Stimulated activated CD8-positive, alpha-beta memory T cell treated with anti-CD3 and anti-CD28 coated beads, Interleukin-12 subunit alpha, Interleukin-12 subunit beta, amount 100 ng/mL, for 4 hours (primary cell): ENCODE measurements at places on chromosomes 4 and X.

DNA sequence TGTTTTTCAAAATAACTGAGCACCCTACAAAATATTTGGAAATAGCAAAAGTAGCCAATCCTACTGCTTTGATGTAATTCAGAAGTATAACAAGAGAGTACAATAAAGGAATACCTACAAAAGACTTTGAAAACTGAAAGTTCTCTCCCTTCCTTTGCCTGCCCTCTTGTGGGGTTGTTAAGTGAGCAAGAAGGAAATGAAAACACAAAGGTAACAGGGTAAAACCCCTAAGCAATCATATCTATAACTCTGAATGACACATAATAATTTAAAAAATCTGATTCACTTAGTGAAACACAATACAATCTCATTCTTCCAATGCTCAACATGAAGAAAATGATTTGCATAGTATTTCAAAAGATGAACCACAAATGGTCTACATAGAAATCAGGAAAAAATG lies 98.2 kb downstream of the FRYL start:
- no peak for DNase-seq

DNA sequence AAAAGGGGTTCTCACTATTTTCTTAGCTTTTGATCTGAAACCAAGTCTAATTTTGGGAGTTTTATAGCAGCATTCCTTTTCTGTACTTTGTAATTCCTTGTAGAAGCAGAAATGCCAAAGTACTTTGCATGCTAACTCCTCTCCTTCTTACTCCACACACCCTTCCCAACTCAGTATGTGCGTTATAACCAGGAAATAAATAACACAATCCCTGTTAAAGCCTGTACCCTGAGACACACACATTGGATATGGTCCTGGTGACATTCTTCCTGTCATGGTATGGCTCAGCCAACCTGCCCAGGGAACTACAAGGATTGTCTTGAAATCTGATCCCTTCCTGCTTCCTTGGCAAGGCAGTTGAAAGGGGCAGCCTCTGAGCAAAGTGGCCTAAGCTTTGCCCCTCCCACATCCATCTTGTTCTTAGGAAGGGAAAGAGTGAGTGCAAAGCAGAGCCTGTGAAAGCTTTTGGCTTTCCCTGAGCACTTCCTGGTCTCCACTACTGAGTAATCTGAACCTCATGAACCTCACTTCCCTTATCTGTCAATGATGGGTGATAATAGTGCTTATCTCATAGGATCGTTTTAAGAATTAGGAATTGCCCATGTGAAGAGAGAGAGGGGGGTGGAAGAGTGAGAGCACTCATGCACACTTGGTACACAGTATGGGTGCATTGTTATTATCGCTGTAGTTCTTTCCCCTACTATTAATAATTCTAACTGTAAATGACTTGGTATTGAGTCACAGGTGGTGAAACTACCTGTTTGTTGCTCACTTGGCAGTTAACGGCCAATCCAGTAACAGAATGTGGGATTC lies 109.3 kb downstream of the AFF2 start:
- no peak for DNase-seq

DNA sequence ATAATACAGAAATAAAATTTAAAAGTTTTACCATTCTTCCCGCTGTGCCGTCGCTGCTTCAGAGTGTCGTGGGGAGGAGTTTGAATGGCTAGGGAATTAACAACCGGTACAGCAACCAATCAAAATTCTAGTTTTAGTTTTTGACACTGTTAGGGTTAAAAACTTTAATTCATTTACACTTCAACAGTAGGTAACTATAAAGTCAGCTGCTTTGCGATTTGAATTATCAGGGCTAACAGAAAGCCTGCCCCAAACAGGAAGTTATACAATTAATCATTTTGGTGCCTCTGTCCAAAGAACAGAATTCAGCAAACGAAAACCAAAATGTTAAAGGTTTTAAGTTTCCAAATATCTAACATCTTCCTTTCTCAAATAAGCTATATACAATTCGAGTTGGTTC lies 2.3 kb downstream of the HNRNPD start:
- DNase-seq = no peak

DNA sequence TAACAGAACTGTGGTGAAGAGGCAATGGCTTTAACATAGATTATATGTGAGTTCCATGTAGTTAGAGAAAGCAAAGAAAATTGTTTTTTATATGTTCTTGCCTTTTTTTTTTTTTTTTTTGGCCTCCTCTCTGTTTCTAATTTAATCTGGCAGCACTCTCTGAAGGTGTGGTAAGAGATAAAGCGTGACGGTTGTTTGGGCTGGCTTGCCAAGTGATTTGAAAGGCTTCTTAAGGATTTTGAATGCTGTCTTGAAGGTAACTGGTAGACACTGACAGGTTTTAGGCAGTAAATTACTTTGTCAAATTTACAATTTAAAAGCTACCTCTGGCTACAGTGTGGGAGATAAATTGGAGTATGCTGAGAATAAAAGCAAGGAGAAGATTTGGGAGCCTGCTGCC lies 269.3 kb upstream of the HS3ST1 start:
- no peak for DNase-seq

GRCh38 chr4:48509543-48509942 lies 19.5 kb downstream of the ZAR1 start:
- no peak for DNase-seq

DNA sequence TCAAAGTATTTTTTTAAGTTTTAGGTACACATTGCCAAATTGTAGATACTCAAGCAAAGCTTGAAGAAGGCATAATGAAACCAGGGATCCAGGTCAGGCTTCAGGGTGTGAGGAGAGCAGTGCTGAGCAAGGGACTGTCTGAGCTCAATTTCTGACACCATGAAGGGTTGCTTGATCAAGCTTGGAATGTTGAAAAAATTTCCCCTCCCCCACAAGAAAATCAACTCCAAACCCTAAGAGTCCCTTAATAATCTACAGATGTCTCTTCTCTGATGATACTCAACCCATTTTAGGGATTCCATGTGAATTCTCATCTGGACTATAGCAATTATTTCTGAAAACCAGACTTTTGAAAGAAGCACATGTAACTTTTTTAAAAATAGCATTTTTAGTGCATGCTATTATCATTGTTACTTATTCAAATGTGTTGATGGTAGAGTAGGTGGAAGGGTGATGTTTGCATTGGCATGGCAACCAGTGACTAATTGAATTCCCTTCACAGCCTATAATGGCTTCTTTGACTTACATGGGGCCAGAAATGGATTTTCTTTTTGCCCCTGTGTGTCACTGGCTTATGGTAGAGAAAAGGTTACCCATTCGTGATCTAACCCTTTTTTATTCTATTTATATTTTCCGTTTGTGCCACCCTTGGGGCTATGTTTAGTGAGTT lies 252.0 kb downstream of the FBXW7 start:
- no peak for DNase-seq

DNA sequence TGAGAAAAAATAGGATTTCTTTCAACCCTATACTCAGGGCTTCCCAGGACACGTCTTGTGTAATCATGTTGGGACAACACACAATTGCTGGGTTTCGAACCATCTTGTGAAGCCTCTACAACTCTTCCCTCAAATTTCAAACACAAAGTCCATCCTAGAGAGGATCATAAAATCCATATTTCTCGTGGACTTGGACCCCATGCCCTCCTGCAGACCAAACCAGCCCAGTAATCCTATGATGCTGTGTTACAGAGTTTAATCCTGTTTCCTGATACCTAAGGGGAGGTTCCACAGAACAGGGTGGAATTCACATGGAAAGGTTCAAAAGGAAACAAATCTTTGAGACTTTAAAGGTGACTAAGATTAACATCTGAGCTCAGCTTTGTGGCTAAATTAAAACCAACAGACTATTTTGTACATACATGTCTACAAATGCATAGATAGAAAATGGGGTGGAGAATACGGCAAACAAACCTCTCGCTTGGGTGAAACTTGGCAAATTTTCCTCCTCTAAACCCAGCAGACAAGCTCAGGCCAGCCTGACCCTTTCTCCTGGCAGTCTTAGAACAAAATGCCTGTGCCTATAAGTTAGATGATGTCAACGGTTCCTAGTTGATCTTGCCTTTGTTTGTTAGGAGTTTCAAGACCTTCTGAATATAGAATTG lies 38.1 kb downstream of the EGFL6 start:
- no peak for DNase-seq

GRCh38 chr4:167955006-167955405 lies 137.3 kb upstream of the ANXA10 start:
- DNase-seq = no peak

- DNase-seq = no peak
These were observed 149.4 kb downstream of the PDGFRA start for GRCh38 chr4:54378461-54378860.

DNA sequence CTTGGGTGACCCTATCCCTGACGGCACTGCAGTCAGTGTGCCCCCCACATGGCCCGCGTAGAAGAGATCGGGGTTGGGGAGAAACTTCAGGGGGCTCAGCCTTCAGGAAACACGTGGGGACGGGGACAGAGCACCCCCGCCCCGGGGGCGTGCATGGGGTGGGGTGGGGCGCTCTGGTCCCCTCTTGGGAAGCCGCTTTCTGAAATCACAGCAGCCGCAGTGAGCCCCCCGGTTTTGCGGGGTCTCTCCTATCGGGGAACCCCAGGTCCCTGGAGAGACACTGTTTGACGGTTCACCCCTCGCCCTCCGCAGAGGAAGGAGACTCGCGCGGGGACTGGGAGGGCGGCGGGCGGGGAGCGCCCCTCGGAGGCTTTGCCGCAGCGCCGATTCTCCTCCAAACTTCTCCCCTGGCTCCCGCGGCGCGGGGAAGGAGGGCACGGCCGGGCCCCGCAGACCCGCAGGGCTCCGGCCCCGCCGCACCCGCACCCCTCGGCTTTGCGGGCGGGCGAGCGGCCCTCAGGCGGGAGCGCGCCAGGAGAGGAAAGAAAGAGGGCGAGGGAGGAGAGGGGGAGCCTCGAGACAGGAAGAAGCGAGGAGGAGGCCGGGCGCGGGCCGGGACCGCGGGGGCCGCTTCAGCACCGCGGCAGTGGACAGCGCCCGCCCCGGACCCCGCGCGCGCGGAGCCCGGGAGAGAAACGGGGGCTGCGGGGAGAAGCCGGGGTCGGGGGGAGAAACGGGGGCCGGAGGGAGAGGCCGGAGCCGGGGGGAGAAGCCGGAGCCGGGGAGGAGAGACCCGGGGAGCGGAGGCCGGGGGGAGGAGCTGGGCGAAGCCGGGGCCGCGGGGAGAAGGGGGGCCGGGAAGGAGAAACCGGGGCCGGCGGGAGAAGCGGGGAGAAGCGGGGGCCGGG lies 612 bp downstream of the CPLX1 start:
- DNase-seq = no peak

- no peak for DNase-seq
These were observed 15.3 kb upstream of the TASL start for GRCh38 chrX:30592831-30593230.

- no peak for DNase-seq
These were observed 37.5 kb downstream of the PIGG start for GRCh38 chr4:536351-536972.

DNA sequence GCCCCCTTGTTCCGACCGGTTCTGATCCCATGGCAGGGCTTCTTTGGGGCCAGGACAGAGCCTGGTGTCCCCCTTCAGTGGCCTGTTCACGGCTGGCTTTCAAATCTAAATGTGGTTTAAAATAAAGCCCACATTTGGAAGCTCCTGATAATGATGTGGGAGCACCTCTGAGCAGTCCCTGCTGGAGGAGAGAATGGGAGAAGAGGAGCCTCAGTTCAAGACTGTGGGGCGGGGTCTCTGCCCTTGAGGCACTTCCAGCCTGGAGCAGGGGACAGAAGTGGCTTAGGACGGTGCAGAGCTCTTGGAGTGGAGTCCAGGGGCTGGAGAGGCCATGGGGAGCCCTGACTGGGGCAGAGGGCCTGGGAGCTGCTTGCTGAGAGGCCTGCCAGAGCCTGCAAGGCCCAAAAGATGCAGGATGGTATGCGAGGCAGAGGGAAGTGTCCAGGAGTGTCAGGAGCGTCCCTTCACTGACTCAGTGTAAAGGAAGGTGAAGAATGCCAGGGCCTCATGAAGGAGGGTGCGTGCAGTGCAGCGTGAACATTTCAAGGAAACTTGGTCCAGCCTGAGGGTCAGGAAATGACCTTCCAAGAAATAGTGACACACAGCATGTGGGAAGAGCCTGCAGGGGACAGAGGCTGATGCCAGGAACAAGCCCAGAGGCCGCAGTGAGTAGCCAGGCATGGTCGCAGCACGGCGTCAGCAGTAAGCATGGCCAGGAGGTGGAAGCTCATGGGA lies 21.1 kb upstream of the TADA2B start:
- no peak for DNase-seq

- DNase-seq = no peak
These were observed 515.3 kb upstream of the ARX start for GRCh38 chrX:25531096-25531495.

GRCh38 chr4:98652996-98653395 lies 5.4 kb downstream of the TSPAN5 start:
- no peak for DNase-seq

DNA sequence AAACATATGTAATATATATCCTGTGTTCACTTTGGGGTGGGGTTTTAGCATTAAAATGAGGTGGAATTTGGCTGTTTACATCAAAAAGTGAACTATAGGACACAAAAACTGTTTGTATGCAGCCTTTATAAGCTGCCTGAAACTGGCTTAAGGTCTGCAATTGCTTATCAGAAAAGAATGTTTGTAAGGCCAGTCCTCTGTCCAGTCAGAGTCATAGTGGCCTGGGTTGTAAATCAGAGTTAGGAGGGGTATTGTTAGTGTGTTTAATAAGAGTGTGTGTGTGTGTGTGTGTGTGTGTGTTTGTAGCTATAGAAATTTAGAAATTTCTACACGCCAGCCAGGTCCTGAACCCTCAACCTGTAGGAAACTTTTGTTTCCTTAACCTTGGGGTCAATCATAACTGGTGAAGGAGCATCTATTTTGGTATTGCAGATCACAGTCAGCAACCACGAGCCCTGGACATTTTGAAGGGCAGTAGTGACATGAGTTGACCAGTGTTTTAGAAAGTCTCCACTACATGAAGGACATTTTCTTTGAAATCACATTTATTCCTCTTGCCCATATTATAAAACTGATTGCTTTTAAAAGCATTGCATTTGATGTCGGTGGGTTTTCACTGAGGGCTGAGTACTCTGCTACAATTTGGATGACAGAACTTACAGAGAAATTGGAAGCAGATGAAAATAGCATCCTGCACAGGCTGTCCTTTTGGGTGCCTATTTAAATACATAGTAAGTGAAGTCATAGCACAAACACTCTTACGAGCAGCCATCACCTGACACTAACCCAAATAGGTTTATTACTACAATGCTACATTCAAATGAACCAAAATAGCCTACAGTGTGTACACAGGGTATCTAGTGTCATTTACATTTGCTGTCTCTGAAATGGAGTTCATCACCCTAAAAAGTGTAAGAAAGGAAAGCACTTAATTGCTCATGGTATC lies 11.2 kb upstream of the TMEM154 start:
- DNase-seq = no peak

DNA sequence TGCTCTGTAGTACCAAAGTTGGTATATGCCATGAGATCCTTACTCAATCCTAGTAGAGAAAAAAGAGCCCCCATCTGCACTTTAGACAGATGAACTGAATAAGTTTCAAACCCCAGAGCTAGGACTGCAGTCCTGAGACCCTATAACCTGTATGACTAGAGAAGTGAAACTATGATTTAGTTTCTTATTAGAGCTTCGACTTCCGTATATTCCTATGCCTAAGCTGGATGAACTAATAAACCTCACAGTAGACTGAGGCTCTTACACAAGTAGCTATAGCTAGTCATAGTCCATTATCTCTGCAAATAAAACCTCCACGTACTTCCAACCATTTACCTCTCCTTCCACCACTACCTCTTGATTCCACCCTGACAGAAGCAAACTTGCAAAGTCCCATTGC lies 6.3 kb upstream of the OTUD4 start:
- DNase-seq = no peak

- no peak for DNase-seq
These were observed 1.3 kb downstream of the NEXMIF start for GRCh38 chrX:74923942-74924448.
